ENCODE measurements at places on chromosomes 3 and 15.
A peak's percentile ranks its signal among the peaks of the same experiment; 100 is the strongest.

GRCh38 chr3:153783741-153784480, 337.3 kb upstream of the ARHGEF26 start:
- no peak for DNase-seq

DNA sequence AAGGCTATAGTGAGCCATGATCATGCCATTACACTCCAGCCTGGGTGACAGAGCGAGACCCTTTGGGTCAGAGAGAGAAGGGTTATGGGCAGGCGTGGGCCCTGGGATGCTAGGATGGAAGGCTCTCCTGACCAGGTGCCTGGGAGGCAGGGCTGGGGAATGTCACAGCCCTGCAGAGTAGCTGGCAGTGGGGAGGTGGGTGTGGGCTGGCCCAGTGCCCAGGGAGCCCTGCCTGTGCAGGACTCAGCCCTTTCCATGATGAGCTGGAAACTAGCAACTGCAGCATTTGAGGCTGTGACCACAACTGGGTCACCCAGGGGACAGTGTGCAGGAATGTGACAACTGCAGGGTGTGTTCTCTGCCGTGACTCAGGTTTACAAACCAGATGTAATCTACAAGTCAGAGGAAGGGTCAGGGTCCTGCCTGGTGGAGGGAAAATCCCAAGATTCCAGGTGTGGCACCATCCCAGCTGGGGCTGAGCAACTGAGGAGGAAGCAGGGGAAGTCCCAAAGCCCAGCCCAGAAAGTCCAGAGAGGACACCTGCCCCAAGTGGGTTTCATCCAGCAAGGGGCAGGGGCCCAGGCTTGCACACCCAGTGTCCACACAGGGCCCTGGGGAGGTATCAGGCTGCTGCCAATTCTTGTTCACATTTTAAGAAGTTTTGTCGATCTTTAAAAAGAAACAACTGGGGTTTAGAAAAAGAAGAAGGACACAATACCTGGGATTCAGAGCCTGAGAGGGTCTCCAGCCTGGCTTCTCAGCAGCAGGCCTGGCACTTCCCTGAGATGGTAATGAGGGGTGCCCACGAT, 45.5 kb downstream of the SLC28A1 start:
- no peak for DNase-seq

GRCh38 chr15:55954862-55955605, 38.4 kb downstream of the NEDD4 start:
- DNase-seq: no peak

- DNase-seq: no peak
These were observed 70.9 kb downstream of the DCUN1D1 start for GRCh38 chr3:182909318-182910040.

DNA sequence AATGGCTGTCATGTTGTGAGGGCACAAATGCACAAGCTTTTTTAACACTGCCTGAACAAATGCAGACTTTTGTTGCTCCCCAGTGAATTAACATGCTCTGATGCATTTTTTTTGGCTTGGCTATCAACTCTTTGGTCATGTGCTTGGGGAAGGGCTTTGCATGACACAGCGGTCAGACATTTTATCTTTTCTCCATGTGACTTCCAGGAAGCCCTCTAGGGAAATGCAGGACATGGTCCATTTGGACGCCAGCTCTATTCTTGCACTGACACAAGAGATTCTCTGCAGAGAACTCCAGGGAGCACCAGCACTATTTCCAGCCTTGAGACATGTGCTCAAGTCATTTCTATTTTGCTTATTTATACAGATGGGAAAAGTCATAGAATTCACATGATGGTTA, 46.2 kb downstream of the NEK11 start:
- no peak for DNase-seq

- DNase-seq: no peak
These were observed 262.0 kb downstream of the TUSC7 start for GRCh38 chr3:116971531-116971930.

- no peak for DNase-seq
These were observed 24.6 kb upstream of the SRP14 start for GRCh38 chr15:40063563-40064011.

- DNase-seq: no peak
These were observed 394.1 kb downstream of the TUSC7 start for GRCh38 chr3:117103675-117104074.

DNA sequence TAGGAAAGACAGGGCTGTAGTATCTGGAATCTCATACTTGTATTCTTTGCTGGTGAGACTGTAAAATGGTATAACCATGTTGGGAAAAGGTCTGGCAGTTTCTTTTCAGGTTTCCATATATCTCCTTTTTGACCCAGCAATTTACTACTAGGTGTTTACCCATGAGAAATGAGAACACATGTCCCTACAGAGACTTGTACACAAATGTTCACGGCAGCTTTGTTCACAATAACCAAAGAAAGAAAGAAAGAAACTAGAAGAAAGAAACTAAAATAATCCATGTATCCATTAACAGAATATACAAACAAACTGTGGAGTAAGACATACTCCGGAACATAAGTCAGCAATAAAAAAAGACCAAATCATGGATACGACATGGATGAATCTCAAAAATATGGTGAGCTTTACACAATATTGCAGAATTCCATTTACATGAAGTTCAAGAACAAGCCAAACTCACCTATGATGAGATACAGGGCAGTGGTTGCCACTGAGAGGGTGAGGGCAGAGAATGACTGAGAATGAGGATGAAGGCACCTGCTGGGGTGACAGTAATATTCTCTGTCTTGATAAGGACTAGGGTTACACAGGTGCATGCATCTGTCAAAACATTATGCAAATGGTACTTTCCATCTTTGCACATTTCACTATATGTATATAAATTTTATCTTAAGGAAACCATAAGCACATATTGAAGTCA, 2.7 kb downstream of the RFTN1 start:
- DNase-seq: no peak

DNA sequence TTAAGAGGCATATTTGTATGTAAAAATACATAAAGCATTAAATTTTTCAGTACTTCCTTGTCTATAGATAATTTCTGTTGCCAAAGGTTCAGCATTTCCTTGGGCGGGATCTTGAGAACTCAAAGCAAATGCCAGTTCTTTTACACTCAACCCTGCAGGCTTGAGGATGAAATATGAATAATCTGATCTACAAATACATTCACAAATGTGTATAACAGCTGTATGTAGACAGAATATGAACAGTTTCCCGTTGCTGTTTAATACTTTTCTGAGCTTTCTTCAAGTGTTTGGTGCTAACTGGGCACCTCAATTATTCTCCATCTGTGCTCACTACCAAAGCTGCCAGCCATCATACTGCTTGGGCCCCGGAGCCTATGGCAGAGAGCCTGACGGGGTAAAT, 661.3 kb downstream of the NLGN1 start:
- no peak for DNase-seq

DNA sequence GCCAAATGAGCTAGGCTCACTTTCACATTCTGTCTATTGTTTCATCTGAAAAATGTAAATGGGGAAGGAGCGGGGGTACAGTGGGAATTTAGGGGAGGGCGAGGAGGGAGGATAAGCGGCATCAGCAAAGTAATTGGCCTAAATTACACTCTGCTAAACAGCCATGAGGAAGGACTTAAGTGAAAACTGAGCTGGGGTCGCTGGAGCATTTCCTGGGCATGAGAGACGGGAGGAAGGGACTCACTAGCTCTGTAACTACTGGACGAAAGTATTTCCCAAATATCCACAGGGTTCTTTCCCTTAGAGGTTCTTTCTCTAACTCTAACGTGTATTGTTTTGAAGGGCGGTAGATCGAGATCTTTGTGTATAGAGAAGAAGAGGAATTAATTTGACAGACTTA, 418.0 kb downstream of the SOX2 start:
- no peak for DNase-seq

- DNase-seq: peak; percentile 74
These were observed 18.0 kb downstream of the ISG20 start for GRCh38 chr15:88656760-88657221.

DNA sequence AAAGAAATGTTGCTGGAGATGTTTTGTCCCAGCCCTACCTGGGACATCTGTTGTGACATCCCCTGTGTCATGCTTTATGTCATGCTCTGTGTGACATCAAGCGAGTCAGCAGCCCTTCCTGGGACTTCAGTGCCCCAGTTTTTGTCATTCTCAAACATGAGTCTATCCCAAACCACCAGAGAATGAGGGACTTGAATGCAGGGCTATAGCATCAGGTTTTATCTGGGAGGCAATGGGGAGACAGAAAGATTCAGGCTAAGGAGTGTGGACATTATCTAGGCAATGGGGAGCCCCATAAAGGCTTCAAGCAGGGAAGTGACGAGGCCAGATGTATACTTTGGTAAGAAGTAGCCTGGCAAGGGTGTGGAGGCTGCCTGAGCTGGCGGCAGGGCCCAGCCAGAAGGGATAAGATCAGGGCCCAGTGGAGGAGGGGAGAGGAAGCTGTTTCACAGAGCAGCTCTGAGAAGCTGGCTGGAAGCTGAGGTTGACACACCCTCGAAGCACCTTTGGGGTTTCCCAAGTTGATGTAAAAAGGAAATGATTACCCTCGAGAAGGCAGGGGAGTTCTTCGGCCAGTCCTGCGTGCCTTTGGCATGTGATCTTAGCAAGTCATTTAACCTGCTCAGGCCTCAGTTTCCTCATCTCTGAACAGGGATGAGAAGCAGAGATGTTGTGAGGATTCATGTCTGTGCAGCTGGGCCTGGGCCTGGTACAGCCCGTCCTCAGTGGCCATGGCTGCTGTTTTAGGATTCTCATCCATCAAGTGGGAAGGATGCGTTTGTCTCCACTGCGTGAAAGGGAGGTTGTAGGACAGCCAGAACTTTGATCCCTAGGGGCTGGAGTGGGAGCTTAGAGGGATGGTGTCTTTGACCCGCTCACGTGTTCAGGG, 34.3 kb downstream of the IRAK2 start:
- DNase-seq: peak; percentile 57

DNA sequence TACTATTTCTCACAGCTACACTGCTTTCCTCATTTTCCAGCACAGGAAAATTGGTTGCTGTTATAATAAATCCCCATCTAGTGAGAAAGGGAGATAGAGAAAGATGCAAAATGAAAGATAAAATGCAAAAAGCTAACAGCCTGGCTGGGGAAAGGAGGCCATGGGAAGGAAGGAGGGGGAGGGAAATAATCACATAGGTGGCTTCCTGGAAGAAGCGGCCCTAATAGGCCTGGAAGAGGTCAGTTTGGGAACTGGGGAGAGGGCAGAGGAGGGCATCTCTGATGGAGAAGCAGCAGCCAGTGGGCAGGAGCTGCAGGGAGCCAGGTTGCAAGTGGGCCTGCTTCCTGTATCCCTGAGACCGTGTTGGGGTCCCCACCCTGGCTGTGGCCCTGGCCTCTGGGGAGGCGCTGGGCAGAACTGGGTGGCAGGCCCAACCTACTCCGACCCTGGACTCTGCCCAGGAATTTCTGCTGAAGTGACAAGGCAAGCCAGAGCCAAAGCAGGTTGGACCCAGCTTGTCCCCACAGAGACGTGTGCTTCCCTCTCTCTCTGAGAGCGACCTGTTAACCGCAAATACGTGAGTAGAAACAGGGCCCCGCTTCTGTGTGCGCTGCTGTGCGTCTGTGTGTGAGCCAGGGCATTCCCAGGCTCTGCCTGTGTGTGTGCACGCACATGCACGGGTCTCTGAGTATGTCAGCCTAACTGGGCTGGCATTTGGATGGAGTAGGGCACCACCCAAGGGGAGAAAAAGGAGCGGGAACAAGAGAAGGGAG, 1.9 kb downstream of the SLC28A1 start:
- DNase-seq: no peak

GRCh38 chr3:71345429-71346040, 238.0 kb downstream of the FOXP1 start:
- DNase-seq: no peak

DNA sequence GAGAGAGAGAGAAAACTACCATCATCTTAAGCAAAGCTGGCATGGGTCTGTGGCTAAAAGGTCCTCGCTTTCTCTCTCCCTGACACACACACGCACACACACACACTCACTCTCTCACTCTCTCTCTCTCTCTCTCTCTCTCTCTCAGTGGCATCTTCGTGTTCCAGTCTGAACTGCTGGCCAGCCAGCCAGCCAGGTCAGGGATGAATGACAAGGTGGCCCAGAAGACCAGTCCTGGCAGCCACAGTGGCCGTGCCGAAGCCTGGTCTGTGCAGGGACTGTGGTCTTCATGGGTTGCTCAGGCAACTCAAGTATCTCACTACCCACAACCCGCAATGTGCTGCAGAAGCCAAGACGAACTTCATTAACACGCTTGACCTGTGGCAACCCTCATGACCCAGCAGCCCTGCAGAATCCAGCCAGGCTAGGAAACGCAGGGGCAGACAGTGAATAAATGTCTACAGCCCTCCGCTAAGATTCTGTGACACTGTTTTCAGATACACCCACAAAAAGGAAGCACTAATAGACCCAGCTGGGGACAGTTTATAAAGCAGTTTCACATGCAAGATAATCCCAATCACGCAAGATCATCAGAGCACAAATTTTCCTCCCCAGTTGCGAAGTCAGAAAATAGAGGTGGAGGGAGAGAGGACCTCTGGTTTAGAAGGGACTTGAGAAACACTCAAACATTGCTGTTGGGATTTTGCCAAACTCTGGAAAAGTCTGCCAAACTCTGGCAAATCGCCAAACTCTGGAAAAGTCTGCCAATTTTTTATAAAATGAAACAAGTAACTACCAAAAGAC, 66.4 kb downstream of the XXYLT1 start:
- DNase-seq: no peak

GRCh38 chr3:114846252-114846651, 300.8 kb downstream of the ZBTB20 start:
- DNase-seq: no peak

GRCh38 chr3:125001557-125002413, 54.0 kb downstream of the HEG1 start:
- DNase-seq: no peak

DNA sequence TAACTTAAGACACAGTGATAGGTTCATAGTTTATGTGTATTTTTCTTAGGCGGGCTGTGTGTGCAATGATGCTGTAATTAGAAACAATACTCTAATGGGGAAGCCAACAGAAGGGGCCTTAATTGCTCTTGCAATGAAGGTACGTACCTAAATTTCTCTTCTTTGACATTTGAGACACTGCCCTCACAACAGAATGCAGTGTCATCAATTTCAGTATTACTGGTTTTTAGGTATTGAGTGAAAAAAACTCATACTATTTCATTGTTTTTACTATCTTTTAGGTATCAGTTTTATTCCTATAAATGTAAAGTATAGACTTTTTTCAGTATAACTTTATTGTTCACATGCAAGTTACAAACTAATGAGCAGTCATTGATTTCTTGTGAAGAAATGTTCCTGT, 59.3 kb downstream of the ASTE1 start:
- no peak for DNase-seq

DNA sequence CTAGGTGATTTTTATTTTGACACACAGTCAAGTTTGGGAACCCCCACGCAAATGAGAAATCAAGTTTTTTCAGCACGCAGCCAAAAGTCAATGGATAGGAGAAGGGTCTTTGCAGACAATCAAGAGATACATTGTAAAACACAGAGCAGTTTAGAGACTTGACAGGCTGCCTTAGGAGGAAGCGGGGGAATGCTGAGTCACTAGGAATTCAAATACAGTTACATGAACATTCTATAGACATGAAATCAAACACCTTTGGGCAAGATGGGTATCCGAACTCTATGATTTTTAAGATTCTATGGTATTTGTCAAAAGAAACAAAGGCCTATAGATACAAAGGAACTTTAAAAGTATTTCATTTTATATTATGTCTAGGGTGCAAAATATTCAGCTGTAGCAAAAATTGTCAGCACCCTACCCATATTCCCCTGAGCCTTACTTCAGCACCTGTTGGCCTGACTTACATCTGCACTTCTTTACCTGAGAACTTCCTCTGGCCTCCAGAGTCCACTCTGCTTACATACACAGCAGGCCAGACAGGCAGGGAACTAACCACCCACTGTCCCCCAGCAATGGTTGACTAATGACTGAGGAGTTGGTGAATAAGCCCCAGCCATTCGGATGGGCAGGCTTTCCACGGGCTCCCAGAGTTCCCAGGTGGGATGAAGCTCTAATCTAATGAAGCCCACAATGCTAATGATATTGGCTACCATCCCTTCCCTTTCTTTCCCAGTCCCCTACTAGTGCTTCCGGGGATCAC, 289.3 kb upstream of the RORA start:
- no peak for DNase-seq

Measured in GM12892 (cell line).